Cardiac ventricle fibroblast (primary cell): ENCODE measurements at places on chromosomes 2 and 18. TPM values are rescaled to one million over a fixed set of nuclear protein-coding genes. Genes with fewer than 3 reads are reported as not detected.

Gene MOCOS
- total RNA-seq: 1.2 and 2.2 TPM in 2 replicates

Gene SLC8A1
- total RNA-seq: 2.4 and 2.9 TPM in 2 replicates

Gene ENOSF1
- total RNA-seq: 8.7 and 27.9 TPM in 2 replicates

Gene SH3BP4
- total RNA-seq: 19.3 and 24.2 TPM in 2 replicates

Gene MYCN
- total RNA-seq: 0.37 TPM in 1 of 2 replicates, not detected in the other

Gene ODC1
- total RNA-seq: 30.9 and 34.7 TPM in 2 replicates

Gene ZNF24
- 15.6 and 16.9 TPM in 2 replicates for total RNA-seq

Gene CHMP1B
- total RNA-seq: 33.3 and 38.2 TPM in 2 replicates

Gene KRTCAP3
- total RNA-seq: not detected in 2 replicates

Gene REG3G
- not detected in 2 replicates for total RNA-seq

Gene TRIM54
- total RNA-seq: not detected in 2 replicates

Gene ACVR1C
- total RNA-seq: 0.06 and 0.10 TPM in 2 replicates

Gene C2orf74
- 15.8 and 18.0 TPM in 2 replicates for total RNA-seq

Gene FTCDNL1
- total RNA-seq: not detected in 2 replicates

Gene FAM136A
- 19.4 and 19.8 TPM in 2 replicates for total RNA-seq

Gene STPG4
- total RNA-seq: 0.20 TPM in 1 of 2 replicates, not detected in the other

Gene TUBB8B
- total RNA-seq: 0.50 TPM in 1 of 2 replicates, not detected in the other

Gene UNC80
- total RNA-seq: not detected in 2 replicates

Gene DSG4
- not detected in 2 replicates for total RNA-seq

Gene MRO
- 2.1 and 6.9 TPM in 2 replicates for total RNA-seq

Gene IL36B
- not detected in 2 replicates for total RNA-seq

Gene SCYGR4
- total RNA-seq: not detected in 2 replicates

Gene CAPG
- 42.8 and 50.4 TPM in 2 replicates for total RNA-seq

Gene GDF7
- under 0.01 TPM in 1 of 2 replicates, not detected in the other for total RNA-seq

Gene FOXD4L1
- total RNA-seq: 0.15 TPM in 1 of 2 replicates, not detected in the other

Gene AQP12A
- total RNA-seq: not detected in 2 replicates

Gene SLC5A7
- not detected in 2 replicates for total RNA-seq

Gene UGT1A3
- total RNA-seq: not detected in 2 replicates

Gene LIMS2
- total RNA-seq: 0.34 and 1.1 TPM in 2 replicates

Gene SLC30A3
- total RNA-seq: 0.06 and 0.10 TPM in 2 replicates

Gene SEMA4F
- 3.6 and 4.5 TPM in 2 replicates for total RNA-seq

Gene RRM2
- total RNA-seq: 4.6 and 5.9 TPM in 2 replicates

Gene VAPA
- 155 and 211 TPM in 2 replicates for total RNA-seq

Gene SKA1
- 0.62 and 3.4 TPM in 2 replicates for total RNA-seq

Gene OR6B2
- not detected in 2 replicates for total RNA-seq

Gene HOXD13
- not detected in 2 replicates for total RNA-seq
